ENCODE measurements at places on chromosomes 2 and 18.
A peak's percentile ranks its signal among the peaks of the same experiment; 100 is the strongest.

DNA sequence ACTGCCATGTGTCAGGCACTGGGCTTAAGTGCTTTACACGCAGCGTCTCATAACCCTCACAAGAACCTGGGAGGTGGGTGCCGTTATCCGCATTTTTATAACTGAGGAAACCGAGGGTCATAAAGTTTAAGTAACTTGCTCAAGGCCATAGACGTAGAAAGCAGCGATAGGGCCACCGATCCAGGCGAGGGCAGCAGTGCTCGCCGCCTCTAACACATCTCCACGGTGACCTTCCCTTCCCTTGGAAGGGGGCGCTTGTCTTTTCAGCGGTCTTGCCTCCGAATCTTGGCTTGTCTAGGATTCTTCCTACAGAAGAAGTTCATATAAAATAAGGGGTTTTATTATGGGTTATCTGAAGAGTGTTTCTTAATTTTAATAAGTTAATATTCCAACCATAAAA, 186.6 kb downstream of the GBX2 start:
- no peak for DNase-seq

DNA sequence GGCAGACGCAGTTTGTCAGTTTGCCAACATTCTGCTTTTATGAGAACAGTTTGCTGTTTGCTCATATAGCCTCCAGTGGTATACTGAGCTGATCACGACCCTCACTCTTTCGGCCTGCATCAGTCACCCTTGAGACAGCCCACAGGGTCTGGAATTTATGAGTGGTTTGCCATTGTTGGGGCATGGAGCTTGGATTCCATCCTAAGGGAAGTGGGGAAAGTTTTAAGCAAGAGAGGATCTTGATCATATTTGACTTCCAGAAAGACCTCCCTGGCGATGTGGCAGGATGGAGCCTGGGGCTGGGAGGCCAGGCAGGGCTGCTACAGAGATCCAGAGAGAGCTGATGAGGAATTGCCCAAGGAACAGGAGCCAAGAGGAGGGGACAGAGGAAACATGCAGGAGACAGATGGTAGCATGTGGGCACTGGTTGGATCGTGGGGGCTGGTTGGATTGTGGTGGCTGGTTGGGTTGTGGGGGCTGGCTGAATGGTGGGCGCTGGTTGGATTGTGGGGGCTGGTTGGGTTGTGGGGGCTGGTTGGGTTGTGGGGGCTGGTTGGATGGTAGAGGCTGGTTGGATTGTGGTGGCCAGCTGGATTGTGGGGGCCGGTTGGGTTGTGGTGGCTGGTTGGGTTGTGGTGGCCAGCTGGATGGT, 27.3 kb upstream of the GPR17 start:
- no peak for DNase-seq

DNA sequence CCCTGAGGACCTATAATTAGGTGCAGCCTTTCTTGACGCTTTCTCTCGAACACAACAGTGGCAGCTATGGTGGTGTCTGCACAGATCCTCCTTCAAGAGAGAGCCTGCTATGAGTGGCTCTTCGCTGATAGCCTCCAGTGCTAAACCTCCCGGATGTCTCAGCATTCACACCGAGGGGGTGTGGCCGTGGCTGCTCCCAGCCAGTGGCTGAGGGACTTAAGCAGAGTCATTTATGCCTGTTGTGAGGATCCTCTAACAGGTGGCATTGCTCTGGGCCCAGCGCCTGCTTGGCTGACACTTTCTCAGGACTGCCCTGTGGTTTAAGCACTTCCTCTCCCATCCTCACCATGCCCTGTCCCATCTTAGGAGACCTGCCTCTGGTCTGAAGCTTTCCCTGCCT, 592.0 kb upstream of the LRRTM1 start:
- DNase-seq = no peak

DNA sequence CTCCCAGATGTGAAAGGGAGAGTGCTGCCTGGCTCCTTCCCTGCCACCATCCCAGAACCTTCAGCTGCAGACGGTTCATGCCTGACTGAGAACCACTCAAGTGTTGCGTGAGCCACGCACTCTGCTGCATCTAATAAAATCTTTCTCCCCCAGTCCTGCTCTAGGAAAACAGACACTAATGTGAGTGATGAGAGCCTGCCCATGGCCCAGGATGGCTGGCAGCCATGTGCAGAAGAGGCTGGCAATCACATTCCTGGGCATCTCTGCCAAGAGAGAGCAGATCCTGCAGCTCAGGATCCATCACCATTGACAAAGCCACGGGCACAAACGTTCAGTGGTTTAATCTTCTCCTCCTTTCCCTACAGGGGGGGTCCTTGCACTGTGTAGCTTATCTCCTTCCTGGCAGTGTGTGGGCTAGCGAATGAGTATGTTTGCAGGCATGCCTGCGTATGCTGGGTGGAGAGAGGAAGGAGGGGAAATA, 477.5 kb downstream of the SLC4A3 start:
- DNase-seq = no peak

GRCh38 chr2:108444941-108445840, 3.8 kb upstream of the GCC2 start:
- DNase-seq = no peak

- DNase-seq = peak; percentile 12
Observed at GRCh38 chr2:78304678-78305077, 720.8 kb upstream of the REG3G start.

DNA sequence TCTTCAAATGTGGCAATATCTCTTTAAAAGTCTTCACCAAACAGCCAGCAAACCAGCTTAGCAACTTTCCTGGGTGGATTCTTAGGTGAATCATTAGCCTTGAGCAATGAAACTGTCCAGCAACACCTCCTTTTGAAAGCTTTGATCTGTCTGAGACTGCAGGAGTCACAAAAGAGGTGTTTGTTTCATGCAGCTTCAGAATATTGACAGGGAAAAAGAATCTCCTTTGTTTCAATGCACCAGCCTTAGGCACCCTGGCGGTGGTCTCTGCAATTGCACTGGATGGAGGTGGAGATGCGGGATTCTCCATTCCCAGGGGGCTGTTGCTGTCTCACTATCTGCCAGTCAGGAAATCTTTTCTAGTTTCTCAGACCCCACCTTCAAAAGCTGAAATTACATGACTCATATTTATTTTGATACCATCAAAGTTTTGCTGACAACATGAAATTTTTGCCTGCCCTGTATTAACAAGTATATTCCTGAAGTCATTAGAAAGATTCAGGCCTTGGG, 76.0 kb upstream of the DSG1 start:
- no peak for DNase-seq

- DNase-seq = no peak
Observed at GRCh38 chr2:14418115-14418514, 214.4 kb upstream of the LRATD1 start.

GRCh38 chr2:207135801-207136457, 29.8 kb downstream of the KLF7 start:
- no peak for DNase-seq

All from NCI-H2081 (cell line).